Stimulated activated naive CD8-positive, alpha-beta T cell treated with anti-CD3 and anti-CD28 coated beads, Interleukin-15, amount 100 ng/mL, for 72 hours (primary cell): ENCODE measurements at places on chromosomes 3 and 15.

DNA sequence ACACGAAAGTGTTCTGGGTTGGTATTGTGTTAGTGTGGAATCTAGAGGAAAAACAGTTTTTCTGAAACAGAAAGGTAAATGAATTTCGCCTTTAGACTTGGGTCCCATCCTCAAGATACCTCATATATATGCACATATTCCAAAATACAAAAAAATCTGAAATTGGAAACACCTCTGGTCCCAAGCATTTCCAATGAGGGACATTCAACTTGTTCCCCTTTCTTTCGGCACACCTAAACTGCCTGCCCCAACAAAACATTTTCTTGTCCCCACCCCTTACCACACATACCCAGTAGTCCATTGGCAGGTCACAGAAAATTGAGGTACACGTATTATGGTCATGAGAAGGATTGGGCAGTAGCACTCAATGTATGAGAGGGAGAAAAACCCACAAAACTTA is 9.1 kb upstream of the IRAK2 start:
- no peak for DNase-seq

DNA sequence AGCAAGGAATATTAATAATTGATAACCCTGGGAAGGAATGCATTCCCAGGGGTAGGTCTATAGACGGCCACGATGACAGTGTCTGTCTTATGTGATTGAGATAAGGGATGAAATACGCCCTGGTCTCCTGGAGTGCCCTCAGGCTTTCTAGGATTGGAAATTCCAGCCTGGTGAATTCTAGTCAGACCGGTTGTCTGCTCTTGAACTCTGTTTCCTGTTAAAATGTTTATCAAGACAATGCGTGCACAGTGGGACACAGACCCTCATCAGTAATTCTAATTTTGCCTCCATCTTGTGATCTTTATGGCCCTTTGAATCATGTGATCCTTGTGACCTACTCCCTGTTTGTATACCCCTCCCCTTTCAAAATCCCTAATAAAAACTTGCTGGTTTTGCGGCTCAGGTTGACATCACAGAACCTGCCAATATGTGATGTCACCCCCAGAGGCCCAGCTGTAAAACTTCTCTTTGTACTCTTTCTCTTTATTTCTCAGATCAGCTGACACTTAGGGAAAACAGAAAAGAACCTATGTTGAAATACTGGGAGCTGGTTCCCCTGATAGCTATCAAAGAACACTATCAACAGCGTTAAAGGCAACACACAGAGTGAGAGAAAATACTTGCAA is 183.3 kb downstream of the PDE8A start:
- no peak for DNase-seq

DNA sequence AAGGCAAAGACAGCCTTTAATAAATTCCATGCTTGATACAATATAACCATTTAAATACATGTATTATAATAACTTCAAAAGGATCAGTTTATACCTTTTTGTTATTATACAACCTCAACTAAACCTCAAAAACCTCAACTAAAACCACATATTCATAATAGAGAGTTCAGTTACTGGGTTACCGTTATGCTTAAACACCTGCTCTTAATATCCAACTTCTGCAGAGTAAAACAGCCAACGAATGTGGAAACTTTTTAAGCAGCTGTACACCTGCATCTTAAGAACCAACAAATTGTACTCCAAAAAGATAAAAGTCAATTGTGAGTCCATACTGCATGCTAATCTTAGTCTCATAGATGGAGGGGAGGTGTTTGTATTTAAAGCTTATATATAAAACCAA is 53.5 kb downstream of the TFDP2 start:
- DNase-seq: no peak

DNA sequence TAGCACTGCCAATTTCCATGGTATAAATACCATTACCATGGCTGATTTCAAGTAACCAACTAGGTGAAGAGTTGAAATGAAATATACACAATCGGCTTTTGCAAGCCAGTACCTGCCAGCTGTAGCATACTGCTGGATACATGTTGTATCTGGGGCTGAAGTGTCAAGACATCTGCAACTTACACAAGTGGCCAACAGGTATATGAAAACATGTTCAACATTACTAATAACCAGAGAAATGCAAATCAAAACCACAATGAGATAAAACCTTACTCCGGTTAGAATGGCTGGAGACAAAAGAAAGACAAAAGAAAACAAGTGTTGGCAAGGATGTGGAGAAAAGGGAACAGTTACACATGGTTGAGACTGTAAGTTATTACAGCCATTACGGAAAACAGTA is 11.6 kb downstream of the ATOSA start:
- DNase-seq: no peak

- no peak for DNase-seq
Measured at GRCh38 chr15:38187630-38188313, 64.9 kb upstream of the SPRED1 start.

- DNase-seq: no peak
Measured at GRCh38 chr3:156176048-156176447, 55.7 kb downstream of the KCNAB1 start.

GRCh38 chr3:195069501-195070251 is 201.3 kb downstream of the XXYLT1 start:
- DNase-seq: no peak

- no peak for DNase-seq
Measured at GRCh38 chr15:43346305-43346704, 15.9 kb upstream of the LCMT2 start.

DNA sequence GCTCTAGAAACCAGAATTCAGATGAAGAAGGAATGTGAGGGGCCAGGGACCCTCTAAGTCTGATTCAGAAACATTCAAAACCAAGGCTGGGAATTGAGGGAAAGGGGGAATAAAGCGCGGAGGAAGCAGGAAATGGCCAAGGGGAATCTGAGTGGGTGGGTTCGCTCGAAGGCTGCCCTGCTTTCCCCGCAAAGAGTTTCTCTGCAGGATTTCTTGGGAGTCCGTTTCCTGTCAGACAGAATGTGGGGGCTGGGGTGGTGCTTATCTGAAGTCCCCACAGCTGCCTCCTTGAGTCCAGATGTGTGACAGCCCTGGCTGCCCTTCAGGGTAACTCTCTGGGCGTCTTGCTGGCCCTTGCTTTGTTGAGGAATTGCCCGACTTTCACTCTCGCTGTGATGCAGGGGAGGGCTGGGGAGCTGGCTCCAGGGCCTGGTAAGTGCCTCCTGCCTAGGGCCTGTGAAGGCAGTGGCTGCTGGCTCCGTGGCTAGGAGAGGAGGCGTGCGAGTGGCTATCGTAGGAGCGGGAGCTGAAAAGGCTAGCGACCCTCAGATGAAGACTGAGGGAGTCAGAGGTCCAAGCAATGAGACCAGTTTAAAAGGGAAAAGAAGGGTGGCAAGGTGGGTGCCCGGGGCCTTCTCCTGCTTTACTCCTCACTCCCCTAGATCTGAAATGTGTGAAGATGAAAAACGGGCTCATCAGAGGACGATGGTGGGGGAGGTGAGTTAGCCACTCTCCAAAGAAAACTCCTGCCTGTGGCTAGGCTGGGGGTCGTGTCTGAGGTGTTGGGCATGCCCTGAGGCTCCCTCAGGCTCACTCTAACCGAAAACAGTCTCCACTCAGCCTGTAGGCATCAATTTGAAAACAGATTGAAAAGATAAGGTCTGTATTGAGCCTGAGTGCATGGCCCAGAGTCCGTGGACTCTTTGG is 143.9 kb upstream of the UMPS start:
- no peak for DNase-seq

- no peak for DNase-seq
Measured at GRCh38 chr3:83248454-83248853, 1487.0 kb upstream of the GBE1 start.
